ENCODE measurements at places on chromosomes 5 and 9. TPM values are rescaled to one million over a fixed set of nuclear protein-coding genes. Genes with fewer than 3 reads are reported as not detected.

DNA sequence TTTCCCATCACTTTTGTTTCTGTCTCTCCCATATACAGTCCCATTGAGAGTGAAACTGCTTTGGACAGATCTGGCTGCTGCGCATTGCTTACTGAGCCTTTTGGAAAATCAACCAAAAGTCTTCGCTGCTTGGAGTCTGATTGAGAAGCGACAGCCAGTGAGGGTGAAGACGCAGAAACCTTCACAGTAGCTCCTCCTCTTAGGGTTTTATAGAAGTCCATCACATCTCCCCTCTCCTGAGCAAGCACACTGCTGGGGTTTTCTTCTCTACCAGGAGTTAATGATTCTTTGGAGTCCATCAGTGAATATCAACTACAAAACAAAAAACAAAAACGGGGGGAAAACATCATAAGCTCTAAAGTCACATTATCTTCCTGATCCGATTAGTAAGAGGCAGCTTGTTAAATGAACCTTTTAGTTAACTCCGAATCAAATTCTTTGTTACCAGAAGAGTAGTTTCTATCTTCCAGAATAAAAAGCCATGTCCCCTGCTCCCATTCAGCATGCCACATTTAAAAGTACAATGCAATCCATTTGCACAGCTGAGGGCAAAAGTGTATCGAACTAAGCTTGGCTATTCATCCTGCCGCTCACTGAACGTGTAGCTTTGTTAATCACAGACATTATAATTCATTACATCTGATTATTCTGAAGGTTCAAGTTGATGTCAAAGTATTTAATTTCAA lies 2.8 kb downstream of the NR3C1 start:
- DNase-seq: peak; percentile 55

GRCh38 chr5:66694036-66694435 lies 97.8 kb downstream of the MAST4 start:
- no peak for DNase-seq

DNA sequence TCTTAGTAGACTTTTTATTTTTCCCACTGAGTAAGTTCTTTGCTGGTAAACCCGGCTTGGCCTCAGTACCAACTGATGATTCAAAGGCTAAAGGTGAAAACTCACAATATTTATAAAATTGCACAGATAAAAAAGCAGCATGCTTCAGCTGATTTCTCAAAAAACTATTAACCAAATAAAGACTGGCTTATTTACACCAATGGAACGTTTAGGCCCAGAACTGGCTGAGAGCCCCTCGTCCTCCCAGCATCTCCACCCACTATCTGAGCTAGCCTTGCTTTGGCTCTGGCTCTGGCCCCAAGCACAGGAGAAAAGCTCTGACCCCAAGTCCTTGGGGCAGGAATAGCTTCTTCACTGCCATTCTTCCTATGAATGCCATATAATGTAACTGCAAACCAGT lies 68.5 kb downstream of the SPTLC1 start:
- DNase-seq: no peak

DNA sequence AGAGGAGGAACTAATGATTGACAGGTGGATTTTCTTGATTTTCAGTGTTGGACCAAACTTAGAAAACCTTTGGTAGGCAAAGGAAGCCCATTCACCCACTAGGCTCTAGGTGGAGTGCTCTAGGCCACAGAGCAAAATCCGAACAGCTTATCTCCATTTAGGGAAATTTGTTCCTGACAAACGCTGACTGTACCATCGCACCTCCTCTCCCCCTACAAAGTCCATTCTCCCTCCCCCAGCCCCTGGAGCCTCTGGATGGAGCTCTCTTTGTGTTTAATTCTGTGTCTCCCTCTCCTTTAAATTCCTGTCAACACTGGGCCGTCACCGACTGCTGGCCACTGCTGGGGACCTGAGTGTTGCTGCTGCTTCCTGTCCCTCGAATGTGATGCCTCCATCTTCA lies 350.1 kb upstream of the IRX2 start:
- no peak for DNase-seq

DNA sequence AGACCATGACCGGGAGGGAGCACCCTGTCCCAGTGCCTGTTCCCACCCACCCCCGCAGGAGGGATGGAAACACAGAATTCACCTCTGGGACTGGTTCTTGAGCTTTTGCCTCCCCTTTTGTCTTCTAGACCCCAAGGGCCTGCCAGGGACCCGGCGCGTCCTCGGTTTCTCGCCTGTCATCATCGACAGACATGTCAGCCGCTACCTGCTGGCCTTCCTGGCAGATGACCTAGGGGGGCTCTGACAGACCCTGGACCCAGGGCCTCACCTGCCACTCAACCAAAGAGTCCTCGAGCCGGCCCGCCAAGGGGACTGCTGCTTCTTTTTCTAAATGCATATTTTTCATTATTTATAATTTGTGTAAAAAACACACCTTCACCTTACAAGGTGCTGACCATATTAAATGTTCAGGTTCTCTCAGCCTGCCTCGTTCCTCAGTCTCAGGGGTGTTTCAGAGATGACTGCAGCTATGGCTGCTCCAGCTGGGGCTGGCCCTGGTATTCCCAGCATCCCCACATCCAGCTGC lies 16.9 kb downstream of the CARD19 start:
- DNase-seq: no peak

Gene GLDC
- 1.8 TPM for total RNA-seq

Data from lung microvascular endothelial cell (primary cell).